Brain (organoid and tissue), 16 donors: ENCODE measurements at places on chromosomes 1 and 21. TPM values are rescaled to one million over a fixed set of nuclear protein-coding genes. Genes with fewer than 3 reads are reported as not detected.

GRCh38 chr1:109776206-109776835 is 12.6 kb upstream of the EPS8L3 start:
- no peak for DNase-seq

- peak; percentile 52 for DNase-seq
Measured at GRCh38 chr1:18794561-18794960, 64.9 kb downstream of the TAS1R2 start.

- DNase-seq: no peak
Measured at GRCh38 chr21:44295163-44295573, 4.7 kb upstream of the PFKL start.

- DNase-seq: no peak
Measured at GRCh38 chr1:191707288-191707687, 451.0 kb upstream of the RGS18 start.

DNA sequence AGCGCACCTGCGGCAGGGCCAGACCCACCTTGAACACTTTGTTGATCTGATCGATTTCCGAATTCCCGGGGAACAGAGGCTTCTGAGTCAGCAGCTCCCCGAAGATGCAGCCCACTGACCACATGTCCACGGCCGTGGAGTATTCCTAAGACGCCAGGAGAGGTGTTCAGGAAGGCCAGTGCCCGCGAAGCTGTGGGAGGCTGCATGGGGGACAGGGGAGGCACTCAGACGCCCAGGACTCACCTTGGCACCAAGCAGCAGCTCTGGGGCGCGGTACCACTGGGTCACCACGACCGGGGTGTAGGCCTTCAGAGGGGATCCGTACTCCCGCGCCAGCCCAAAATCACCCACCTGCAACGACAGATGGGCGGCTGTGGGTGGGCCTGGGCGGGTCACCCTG is 11.2 kb upstream of the SLC35E2B start:
- DNase-seq: no peak

- DNase-seq: peak; percentile 82
Measured at GRCh38 chr1:155648207-155649147, 38.5 kb downstream of the MSTO1 start.

GRCh38 chr1:241600496-241600901 is 39.7 kb downstream of the CHML start:
- DNase-seq: no peak

GRCh38 chr1:20719261-20719660 is 1.5 kb upstream of the KIF17 start:
- no peak for DNase-seq

- DNase-seq: no peak
Measured at GRCh38 chr1:236657398-236657797, 28.9 kb upstream of the ACTN2 start.

The FDPS gene
- polyA plus RNA-seq: 292 TPM

The MSH4 gene
- not detected for polyA plus RNA-seq

The AMY2B gene
- 0.63 TPM for polyA plus RNA-seq

The PRRC2C gene
- polyA plus RNA-seq: 42.0 TPM

The MIS18A gene
- polyA plus RNA-seq: 12.7 TPM

The OR2G6 gene
- not detected for polyA plus RNA-seq
